Large intestine (tissue), 12 donors: ENCODE measurements at places on chromosomes 6 and 20.

GRCh38 chr6:154932515-154933027 is 62.5 kb upstream of the TIAM2 start:
- DNase-seq, result no peak

DNA sequence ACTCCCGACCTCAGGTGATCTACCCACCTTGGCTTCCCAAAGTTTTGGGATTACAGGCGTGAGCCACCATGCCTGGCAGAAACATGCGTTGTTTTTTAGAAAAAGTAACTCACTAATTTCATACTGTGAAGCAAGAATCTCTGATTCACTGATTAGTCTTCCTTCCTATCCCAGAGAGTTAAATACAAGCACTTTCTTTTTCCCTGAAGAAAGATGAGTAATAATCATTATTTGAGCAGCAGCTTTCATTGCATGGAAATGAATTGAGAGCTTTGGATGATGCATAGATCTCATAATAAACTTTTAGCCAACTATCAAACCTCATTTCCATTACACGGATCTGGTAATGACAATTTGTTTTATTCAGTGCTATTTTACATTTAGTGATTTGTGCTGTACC is 892.5 kb upstream of the EYS start:
- DNase-seq, result no peak

DNA sequence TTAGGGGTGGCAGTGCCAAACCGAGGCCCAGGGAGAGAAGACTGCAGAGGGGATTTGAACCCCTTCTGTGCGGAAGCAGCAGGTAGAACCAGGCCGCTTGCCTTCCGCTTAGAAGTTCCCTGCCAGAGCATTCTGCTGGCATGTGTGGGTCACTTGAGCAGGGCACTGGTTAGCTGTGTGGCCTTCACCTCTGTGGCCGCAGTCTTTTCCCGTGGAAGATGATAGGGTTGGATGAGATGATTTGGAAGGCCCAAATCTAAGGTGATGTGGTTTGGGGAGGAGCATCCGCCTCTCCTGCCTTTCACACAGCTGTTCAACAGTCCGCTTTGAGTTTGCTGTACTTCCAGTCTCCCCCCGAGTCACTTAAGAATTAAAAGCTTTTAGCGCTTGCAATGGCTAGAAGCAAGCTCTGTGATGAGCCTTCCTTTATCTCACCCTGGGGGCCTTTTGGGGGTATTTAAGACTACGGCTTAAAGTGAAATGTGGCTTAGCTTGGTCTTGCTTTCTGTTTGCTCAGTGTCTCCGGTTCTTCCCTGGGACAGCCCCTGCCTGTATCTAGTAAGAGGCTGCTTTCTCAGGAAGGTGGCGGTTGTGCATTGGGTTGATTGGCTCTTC is 743 bp downstream of the CMTR1 start:
- no peak for DNase-seq

- DNase-seq, result peak; percentile 82
These were observed 10.6 kb downstream of the RPS10 start for GRCh38 chr6:34414999-34415858.

- peak; percentile 51 for DNase-seq
These were observed 944.8 kb upstream of the CITED2 start for GRCh38 chr6:140319209-140319608.
